Muscle of leg (tissue), 16 donors: ENCODE measurements at places on chromosomes 7 and 10. TPM values are rescaled to one million over a fixed set of nuclear protein-coding genes. Genes with fewer than 3 reads are reported as not detected.

FOXK1 gene
- 19.8 TPM for polyA plus RNA-seq

CUBN gene
- 2.7 TPM for polyA plus RNA-seq

ZNF277 gene
- polyA plus RNA-seq, result 23.5 TPM

NIPSNAP2 gene
- polyA plus RNA-seq, result 93.6 TPM

AS3MT gene
- polyA plus RNA-seq, result 12.1 TPM

BTBD16 gene
- not detected for polyA plus RNA-seq

AMZ1 gene
- polyA plus RNA-seq, result 0.04 TPM

AHR gene
- 10.1 TPM for polyA plus RNA-seq

DNA sequence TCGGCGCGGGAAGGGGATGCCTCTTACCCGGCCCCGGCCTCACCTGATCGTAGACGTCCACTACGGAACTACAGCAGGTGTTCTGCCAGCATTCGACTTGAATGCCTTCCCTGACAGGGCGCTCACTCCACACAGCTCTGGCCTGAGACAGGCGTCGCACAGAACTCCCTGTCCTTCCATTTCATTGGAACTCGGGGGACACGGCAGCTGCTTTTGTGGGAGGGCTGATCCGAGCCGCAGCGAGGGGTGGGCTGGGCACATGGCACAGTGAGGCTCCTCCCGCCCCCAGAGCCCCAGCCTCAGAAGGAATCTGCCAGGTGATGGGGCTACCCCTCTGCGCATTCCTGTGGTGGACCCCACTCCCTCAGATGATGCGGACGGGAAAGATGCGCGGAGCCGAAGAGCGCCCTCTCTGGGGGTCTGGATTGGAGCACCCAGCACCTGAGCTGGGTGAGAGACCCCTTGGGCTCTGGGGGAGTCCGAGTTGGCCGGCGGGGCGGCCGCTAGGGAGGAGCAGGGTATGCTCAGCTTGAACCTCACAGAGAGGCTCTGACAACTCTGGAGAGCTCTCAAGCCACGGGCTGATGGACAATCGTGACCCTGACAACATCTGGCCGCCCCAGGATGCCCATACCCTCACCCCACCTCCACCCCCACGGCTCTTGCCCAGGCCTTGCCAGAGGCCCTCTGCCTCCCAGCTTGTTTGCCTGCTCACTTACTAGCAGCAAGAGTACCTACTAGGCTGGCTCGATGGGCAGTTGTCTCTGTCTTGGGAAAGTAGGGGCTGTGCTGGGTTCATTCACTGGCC lies 36.6 kb downstream of the RASGEF1A start:
- DNase-seq, result no peak

DNA sequence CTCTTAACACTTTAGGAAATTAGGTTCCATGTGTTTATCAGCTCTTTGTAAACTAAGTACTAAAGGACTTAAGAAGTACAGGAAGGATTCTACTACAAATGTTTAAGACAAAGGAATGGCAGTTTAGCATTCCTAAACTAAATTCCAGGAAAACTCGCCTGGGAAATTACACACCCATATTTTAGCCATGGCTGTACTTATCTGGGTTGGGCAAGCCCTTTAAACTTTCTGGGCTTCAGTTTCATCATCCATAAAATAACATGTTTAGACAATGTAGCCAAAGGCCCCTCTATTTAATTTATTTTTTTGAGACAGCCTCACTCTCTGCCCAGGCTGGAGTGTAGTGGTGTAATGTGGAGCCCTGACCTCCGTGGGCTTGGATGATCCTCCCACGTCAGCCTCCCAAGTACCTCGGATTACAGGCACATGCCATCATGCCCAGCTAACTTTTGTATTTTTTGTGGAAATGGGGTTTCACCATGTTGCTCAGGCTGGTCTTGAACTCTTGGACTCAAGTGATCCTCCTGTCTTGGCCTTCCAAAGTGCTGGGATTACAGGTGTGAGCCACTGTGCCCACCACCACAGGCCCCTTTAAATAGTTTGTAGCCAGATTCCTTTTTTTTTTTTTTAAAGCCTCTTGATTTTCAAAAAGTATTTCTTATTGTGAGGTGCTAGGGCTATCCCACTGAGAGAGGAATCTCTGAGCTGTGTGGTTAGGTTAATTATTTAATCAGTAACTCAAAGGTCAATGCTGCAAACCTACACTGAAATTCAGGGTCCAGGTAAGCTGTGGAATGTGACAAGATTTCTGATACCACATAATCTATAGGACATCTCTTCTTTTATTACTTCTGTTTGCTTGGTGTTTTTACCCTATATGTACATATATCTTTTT lies 32.1 kb downstream of the TMEM60 start:
- DNase-seq, result no peak

GRCh38 chr7:142562688-142563087 lies 186.6 kb upstream of the PRSS1 start:
- no peak for DNase-seq

DNA sequence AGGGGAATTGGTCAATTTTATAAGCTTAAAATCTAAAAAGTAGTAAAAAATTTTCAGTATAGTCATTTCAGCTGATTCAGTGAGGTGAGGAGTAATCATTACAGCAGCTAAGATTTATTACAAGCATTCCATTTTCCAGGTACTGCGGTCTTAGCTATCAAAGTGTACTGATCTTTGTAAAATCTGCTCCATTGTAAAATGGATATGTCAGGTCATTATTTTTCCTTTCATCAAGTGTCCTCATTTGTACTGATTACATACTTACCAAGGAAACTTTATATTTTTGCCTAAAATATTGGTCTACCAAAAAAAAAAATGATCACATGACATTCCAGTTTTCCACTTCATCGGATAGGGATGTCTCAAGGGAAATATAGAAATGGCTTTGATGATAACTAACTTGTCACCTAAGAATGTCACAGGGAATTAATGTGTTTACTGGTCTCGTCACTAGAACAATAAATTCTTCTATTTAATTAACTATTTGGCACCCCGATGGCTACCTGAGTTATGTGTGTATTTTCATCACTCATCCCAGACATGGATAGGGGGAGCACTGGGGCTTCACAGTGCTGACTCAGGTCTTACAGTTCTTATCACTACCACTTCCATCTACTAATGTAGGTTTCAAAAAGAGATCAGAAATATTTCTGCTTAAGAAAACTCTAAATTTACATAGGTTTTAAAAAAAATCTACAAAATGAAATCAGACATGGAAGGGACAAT lies 948.4 kb downstream of the PCDH15 start:
- DNase-seq, result no peak

DNA sequence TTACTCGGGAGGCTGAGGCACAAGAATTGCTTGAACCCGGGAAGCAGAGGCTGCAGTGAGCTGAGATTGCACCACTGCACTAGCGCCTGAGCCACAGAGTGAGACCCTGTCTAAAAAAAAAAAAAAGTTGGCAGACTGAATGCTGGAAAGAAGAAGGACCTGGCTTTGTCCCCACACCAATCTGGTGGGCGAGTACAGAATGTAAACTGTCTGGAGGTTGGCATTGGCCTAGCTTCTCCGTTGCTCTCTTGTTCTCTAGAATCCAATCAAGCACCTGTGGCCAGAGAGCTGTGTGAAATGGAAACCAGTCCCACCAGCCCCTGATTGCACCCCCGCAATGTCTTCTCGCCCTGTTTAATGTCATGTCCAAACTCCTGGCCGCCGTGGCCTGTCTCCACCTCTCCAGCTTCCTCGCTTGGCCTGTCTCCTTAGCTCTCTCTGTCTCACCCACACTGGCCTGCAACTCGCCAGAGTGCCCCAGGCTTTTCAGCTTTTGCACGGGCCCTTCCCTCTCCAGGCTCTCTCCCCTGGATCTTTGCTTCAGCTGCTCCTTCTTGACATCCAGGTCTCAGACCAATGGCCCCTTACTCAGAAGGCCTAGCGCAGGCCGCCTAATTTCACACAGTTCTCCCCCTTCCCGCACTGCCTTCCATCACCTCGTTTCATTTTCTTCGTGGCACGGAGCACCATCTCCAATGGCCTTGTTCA lies 670 bp upstream of the AGK start:
- DNase-seq, result no peak

GRCh38 chr7:38629651-38630510 lies 1.3 kb downstream of the AMPH start:
- peak; percentile 79 for DNase-seq

- DNase-seq, result no peak
Measured at GRCh38 chr10:93852476-93853095, 41.2 kb upstream of the SLC35G1 start.

- no peak for DNase-seq
Measured at GRCh38 chr7:133540096-133540860, 287.4 kb downstream of the EXOC4 start.

DNA sequence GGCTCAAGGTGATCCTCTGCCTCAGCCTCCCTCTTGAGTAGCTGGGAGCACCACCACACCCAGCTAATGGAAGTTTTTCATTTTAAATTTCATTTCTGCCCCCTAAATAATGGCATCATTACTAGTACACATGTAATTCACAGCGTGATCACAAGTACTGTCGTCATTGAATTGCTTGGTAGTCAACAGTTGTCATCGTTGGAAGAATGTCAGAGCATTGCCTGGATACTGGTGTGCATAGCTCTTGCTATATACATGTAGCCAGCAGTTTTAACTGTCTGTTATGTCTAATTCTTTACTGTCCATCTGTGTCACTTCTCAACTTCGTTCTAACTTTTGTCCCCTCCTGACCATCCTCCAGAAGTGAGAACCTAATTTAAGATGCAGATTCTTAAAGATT lies 62.1 kb downstream of the CRPPA start:
- peak; percentile 79 for DNase-seq

DNA sequence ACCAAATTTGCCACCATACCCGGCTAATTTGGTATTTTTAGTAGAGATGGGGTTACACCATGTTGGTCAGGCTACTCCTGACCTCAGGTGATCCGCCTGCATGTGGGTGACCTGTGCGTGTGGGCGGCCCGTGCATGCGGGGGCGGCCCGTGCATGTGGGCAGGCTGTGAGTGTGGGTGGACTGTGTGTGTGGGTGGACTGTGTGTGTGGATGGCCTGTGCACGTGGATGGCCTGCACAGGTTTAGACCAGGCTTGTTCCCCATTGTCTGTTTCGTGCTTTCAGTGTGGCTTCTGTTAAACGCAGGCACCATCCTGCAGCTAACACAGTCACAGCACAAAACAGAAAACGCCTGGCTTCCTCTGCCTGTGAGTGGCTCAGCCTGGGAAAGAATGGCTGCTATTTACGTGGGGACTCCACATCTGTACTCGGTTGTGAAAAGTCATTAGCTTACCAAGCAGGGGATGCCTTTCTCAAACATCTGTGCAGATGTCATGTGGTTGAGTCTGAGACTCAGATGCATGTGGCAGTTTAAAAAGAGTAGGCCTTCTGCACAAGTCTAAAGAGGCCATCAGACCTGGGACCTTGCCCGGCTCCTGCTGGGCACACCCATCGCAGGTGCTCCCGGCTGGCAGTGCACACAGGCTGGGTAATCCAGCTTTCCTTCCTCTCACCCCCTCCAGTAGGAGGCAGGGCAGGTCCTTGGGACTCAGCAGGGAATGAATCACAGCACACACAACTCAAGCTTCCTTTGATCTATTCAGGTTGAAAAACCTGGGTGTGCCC lies 91.6 kb downstream of the COBL start:
- DNase-seq, result no peak

GRCh38 chr7:2760098-2760889 lies 72.3 kb downstream of the AMZ1 start:
- DNase-seq, result peak; percentile 82

DNA sequence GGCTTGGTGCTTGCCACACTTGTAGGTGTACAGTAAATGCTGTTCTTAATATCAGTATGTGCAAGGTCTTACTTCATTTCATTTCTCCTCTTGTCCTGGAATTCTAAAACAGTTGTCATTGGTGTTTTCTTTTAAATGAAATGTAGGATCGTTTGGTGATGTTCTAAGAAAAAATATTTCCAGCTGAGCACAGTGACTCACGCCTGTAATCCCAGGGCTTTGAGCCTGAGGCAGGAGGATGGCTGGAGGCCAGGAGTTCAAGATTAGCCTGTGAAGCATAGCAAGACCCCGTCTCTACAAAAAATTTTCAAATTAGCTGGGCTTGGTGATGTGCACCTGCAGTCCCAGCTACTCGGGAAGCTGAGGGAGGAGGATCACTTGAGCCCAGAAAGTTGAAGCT lies 32.6 kb upstream of the ELN start:
- no peak for DNase-seq

DNA sequence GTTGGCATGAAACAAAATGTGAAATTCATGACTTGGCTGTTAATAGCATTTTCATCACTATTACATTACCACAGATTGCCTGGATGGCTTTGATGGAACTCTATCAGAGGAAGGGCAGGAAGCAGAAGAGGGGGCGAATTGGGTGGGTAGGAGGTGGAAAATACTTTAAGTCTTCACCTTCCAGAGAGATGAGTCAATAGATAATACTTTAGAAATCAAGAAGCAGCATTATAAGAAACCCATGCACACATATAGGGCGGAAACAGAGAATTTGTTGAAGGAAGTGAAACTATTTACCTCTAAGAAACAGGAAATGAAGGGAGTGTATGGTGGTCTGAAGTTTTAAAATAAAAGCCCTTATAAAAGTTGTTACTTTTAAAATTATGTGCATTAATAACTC lies 152.1 kb upstream of the TARP start:
- no peak for DNase-seq

DNA sequence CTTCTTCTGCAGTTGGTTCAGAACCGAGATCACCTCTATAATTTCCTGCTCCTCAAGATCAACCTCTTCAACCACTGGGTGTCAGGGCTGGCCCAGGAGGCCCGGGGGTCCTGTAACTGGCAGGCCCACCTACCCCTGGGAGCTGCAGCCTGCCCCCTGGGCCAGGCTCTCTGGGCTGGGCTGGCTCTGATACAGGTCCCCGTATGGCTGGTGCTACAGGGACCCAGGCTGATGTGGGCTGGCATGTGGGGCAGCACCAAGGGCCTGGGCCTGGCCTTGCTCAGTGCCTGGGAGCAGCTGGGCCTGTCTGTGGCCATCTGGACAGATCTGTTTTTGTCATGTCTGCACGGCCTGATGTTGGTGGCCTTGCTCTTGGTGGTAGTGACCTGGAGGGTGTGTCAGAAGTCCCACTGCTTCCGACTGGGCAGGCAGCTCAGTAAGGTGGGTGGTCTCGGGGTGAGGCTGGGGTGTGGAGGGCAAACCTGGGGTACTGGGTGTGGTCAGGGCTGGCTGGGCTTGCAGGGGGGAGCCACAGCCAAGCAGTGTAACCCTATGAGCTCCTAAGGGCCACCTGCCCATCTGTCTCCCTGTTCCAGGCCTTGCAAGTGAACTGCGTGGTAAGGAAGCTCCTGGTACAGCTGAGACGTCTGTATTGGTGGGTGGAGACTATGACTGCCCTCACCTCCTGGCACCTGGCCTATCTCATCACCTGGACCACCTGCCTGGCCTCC lies 4.2 kb downstream of the TMEM270 start:
- no peak for DNase-seq
